ENCODE measurements at places on chromosomes 6 and 20. TPM values are rescaled to one million over a fixed set of nuclear protein-coding genes. Genes with fewer than 3 reads are reported as not detected.

STMND1 gene
- not detected for total RNA-seq

DNA sequence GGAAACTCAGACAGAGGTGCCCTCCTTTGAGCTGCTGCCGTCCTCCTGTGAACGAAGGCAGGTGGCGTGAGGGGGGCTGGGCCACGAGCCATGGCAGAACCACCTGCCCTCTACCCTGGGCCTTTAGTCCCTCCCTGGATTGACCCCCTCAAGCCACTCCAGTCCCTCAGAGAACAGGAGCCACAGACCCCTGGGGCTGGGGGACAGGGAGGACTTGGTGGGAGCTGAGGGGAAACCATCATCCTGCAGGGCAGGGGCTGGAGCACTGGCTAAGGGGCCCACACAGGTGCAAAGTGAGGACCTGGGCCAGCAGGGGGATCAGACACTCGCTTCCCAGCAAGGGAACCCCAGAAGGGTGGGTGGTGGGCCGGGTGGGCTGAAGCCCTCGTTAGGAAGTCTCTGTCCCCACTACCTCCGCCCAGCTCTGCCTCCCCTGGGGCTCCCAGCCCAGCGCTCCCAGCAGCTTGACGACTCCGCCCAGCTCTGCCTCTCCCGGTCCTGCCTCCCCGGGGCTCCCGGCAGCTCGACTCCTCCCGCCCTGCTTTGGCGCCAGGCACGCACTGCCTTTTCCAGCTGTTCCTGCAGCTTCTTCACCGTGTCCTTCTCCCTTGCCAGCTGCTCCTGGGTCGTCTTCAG, 44.4 kb downstream of the DSTN start:
- H3K27me3 ChIP-seq = no peaks in the 10 kb centered on the region
- no peaks in the 10 kb centered on the region for H3K36me3 ChIP-seq
- H3K4me3 ChIP-seq = peak overlapping the region; percentile 13
- peaks cover 7% of the 10 kb centered on the region for H3K4me1 ChIP-seq

GNMT gene
- total RNA-seq = 0.42 TPM

DNA sequence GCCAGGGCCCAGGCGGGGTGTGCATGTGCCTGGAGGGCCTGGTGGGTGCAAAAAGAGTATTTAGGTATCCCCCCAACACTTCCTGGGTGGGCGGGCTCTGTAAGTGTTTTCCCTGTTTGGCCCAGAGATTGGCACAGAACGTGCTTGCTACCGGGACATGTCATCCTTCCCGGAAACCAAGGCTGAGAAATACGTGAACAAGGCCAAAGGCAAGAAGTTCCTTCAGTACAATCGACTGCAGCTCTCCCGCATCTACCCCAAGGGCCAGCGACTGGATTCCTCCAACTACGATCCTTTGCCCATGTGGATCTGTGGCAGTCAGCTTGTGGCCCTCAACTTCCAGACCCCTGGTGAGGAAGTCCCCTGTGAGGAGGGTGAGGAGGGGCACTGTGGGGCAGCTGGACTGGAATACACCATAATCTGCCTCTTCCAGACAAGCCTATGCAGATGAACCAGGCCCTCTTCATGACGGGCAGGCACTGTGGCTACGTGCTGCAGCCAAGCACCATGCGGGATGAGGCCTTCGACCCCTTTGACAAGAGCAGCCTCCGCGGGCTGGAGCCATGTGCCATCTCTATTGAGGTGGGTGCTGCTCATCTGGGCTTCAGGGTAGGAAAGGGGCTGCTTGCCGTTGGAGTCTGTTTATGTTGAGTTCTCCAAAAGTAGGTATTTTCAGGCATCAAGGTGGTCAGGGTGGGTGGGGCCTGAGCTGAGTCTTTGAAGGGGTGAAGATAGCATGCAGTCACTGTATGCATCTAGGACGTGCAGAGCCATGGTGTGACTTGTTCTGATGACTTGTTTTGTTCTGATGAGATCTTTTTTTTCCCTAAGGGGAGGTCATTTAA, 35.2 kb downstream of the PLCG1 start:
- DNase-seq = peak; percentile 23
- H3K36me3 ChIP-seq = no peaks in the 10 kb centered on the region
- no peak overlapping the region for H3K4me3 ChIP-seq
- no peaks in the 10 kb centered on the region for H3K27me3 ChIP-seq
- peak overlapping the region; percentile 69 for H3K27ac ChIP-seq

CLDN20 gene
- not detected for total RNA-seq

DNA sequence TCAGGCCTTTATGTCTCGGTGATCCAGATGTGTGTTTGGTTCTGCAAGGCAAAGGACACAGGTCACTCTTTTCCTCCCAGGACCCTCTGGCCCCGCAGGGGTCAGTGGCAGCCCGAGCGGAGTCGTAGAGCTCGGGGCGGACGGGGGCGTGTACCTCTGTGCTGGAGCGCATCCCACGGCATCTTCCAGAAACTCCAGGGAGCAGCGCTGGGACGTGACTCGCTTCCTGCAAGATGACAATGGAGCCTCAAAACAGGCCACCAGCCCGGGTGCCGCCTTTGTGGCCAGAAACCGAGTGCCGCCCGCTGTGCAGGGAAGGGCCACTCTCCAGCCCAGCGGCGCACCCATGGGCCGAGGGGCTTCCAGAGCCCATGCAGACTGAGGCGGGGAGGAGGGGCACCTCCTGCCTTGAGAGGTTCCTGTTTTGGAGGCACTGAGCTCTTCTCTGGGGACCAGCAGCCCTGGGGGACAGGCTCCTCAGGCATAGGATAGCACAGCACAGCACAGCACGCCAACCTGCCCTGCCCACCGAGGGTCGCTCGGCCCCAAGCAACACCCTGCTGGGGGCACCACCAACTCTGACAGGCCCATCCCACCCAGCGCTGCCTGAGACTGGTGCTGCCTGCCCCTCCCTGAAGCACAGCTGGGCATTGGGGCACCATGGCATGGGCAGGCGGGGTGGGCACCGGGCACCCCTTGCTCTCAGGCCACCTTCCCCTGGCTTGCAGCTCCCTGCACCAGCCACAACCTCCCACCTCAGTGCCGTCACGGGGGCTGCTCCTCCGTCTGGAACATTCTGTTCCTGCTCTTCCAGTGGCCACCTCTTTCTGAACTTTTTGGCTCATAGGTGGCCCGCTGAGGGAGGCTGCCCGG, 9.7 kb downstream of the RPS21 start:
- no peaks in the 10 kb centered on the region for H3K4me1 ChIP-seq
- H3K27me3 ChIP-seq = no peaks in the 10 kb centered on the region
- H3K4me3 ChIP-seq = no peak overlapping the region
- no peak for DNase-seq
- H3K36me3 ChIP-seq = no peaks in the 10 kb centered on the region

DNA sequence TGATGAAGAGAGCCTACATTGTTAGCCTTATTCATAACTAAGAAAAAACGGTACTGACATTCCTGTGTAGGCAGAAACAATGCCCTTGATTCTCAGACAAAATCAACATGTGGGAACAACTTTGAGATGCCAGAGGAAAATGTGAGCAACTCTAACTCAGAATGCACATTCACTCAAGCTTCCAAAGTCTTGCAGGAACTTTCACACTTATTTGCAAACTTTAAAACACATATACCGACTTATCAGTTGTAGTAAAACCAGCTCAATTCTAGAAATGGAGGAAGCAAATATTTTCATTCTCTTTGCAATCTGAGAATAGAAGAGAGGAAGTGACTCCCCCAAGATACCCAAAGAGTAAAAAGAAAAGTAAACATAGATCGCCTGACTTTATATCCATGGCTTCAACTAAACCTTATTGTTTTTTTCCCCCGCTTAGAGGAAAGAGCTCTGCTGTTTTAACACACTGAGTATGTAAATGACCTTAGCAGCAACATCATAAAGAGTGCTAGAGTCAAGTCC, 117.6 kb downstream of the EPB41L2 start:
- H3K36me3 ChIP-seq = no peaks in the 10 kb centered on the region
- DNase-seq = no peak
- no peak overlapping the region for H3K27ac ChIP-seq
- no peak overlapping the region for H3K4me3 ChIP-seq
- no peaks in the 10 kb centered on the region for H3K4me1 ChIP-seq

- peaks cover 8% of the 10 kb centered on the region for H3K4me1 ChIP-seq
- H3K27ac ChIP-seq = no peak overlapping the region
- H3K36me3 ChIP-seq = peaks cover 50% of the 10 kb centered on the region
- no peak for DNase-seq
Observed at GRCh38 chr20:48975955-48976354, 54.4 kb downstream of the ARFGEF2 start.

GRCh38 chr6:14046476-14047068, 71.0 kb upstream of the CD83 start:
- H3K27me3 ChIP-seq = no peaks in the 10 kb centered on the region
- H3K4me1 ChIP-seq = no peaks in the 10 kb centered on the region
- H3K27ac ChIP-seq = no peak overlapping the region
- H3K36me3 ChIP-seq = no peaks in the 10 kb centered on the region
- H3K4me3 ChIP-seq = no peak overlapping the region

DNA sequence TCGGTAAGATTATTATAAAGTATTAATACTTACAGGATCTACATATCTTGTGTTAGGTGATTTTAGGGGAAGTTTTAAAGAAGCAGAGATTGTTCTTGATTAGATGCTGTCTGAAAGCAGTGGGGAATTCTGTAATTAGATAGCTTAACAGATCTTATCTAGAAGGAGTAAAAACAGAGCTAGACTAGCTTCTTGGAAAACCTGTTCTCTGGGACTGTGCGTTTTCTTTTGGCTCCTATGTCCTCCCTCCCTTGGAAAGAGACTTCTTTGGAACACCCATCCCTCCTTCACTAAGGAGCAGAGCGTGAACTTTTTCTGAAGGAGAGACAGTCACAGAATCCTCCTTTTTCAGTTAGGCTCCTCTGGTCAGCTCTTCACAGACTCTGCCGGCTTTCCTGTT, 83.5 kb upstream of the ZNF184 start:
- H3K27ac ChIP-seq = no peak overlapping the region
- H3K4me1 ChIP-seq = no peaks in the 10 kb centered on the region
- DNase-seq = no peak
- no peak overlapping the region for H3K4me3 ChIP-seq
- H3K36me3 ChIP-seq = no peaks in the 10 kb centered on the region

DNA sequence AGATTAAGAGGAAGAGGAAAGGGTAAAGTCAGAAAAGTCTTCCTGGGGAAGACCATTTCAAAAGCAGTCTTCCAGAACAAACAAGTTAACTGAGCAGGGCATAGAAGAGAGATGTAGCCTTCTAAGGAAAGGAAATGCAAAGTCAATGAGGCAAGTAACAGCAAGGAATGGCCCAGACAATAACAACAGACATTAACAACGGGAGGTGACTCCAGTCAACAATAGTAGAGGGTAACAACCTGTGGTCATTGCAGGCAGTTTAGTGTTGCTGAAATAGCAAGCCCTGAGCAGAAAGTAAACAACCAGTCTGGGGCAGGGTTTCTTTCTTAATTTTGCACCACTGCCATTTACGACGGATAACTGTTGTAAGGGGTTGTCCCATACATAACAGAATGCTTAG, 2.1 kb downstream of the MDN1 start:
- no peak overlapping the region for H3K27ac ChIP-seq
- H3K4me1 ChIP-seq = peaks cover 30% of the 10 kb centered on the region
- H3K36me3 ChIP-seq = no peaks in the 10 kb centered on the region
- no peaks in the 10 kb centered on the region for H3K27me3 ChIP-seq
- no peak overlapping the region for H3K4me3 ChIP-seq
- DNase-seq = no peak

Data from gastrocnemius medialis (tissue), 4 donors.